ENCODE measurements at places on chromosomes 1 and 21.
A peak's percentile ranks its signal among the peaks of the same experiment; 100 is the strongest.

GRCh38 chr1:221712776-221713431, 29.0 kb downstream of the DUSP10 start:
- peak; percentile 13 for DNase-seq

DNA sequence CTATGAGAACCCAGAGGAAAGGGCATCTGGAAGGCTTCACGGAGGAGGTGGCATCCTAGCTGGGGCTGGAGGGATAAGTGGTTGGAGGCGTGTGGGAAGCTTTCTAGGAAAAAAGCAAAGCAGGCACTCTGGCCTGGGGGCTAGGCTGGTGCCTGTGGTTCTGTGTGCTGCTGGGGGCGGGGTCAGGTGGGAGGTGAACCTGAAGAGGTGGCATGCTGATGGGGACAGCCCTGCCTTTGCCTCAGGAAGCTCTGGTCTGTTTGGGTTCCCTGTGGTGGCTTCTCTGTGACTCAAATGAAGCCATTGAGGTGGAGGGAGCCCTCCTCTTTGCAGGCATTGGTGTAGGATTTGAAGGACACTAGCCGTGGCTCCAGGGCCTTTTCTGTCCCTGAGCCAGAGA, 221.6 kb upstream of the POU3F1 start:
- DNase-seq, result no peak

GRCh38 chr1:9992910-9993309, 4.1 kb upstream of the RBP7 start:
- no peak for DNase-seq

DNA sequence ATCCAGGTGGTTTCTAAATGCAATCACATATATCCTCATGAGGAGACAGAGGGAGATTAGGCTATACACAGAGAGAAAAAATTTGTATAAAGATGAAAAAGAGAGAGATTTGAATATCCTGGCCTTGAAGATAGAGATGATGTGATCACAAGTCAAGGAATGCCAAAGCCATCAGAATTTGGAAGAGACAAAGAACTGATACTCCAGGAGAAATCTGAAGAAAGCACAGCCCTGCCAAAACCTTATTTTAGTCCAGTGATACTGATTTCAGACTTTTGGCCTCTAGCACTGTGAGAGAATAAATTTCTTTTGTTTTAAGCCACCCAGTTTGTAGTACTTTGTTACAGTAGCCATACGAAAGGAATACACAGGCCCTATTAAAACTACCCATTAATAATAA, 33.4 kb downstream of the DOCK7 start:
- DNase-seq, result no peak

- no peak for DNase-seq
Measured at GRCh38 chr1:81989524-81989923, 188.8 kb downstream of the ADGRL2 start.
